ENCODE measurements at places on chromosomes 4 and X.

DNA sequence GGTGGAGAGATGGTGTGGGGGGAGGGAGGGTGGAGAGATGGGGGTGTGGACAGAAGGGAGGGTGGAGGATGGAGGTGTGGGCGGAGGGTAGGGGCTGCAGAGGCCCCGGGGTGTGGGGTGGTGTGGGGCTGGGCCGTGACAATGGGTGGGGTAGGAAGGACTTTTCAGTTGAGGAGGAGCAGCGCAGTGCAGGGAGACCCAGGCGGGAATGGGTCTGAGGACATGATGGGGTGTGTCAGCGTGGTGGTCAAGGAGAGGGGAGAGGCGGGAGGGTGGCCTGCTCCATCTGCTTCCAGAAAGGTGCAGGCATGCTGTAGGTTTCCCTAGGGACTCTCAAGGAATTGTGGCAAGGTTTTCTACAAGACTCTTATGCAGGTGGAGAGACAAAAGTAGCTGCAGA, 48.9 kb downstream of the RGS12 start:
- DNase-seq: no peak

GRCh38 chrX:138270931-138271330, 440.6 kb downstream of the FGF13 start:
- DNase-seq: no peak

DNA sequence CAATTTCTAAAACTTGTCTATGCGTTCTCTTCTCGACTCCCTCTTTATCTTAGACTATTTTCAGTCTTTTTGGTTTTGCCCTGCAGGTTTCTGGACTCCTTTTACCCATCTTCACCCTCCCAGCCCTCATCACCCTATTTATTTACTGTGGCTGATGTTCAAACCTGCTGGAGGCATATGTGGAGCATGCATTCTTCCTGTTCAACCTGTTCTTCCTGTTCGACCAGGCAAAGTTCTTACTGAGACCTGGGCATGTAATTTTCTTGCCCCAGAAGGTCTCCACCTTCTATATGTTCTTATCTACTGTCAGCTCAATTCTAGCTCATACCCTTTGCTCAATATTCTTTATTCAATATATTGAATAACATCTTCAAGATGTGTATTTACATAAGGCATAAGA, 69.4 kb upstream of the AGA start:
- DNase-seq: no peak

GRCh38 chrX:24563291-24564010, 83.7 kb downstream of the PCYT1B start:
- no peak for DNase-seq

- no peak for DNase-seq
Observed at GRCh38 chr4:137181293-137181899, 350.9 kb downstream of the PCDH18 start.

DNA sequence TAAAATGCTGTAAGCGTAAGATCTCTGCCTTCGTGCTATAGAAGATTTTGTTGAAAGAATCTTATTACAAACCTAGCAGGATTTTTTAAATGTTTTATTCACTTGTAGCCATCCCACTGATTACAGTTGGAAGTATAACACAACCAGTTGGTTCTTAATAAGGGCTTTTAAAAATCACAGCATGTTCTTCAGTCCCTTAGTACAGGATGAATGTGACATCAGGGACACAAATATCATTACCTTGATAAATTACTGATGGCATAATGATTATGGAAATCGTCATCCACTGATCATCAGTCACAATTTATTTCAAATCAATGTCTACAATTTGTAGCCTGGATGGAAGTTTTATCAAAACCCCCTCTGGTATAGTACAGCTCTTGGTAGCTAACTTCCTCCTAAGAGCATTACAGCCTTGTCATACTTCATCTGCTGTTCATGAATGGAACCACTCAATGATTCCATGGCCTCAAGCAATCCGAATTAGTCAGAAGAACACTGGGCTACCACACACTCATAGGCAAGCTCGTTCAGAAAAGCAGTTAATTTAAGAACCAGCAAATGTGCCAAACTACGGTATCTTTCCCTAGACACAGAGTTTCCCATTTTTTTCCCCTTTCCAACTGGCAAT, 389.2 kb upstream of the TENM3 start:
- DNase-seq: no peak

DNA sequence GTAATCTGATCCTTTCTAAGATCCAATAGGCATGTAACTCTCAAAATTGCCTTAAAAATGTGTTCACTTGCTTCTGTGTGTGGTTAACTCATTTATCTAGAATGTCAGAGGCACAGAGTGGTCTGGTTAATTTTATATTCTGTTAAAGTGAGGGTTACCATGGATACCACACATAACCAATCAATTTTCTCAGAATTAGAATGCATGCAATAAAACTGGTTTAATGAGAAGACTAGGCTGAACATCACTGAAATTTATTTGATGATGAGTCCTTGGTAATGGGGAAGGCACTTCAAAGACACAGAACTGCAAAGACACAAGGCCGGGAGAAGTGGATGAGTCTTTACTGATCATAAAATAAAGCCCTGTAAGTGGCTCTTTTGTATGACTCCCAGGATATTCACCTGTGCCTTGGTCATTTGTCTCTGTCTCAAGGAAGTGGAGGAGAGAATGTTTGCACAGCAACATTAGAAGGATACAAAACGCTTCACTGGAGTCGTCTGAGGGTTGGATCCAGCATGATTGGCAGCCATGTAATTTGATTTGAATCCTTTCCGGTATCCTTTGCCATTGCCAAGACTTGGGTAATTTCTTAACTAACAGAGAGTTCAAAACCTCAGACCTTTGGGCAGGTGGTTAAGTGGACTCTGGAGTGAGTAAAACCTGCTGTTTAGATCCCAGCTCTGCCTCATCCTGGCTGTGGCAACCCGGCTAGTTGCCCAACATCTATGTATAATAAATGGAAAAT, 94.0 kb upstream of the RBPJ start:
- no peak for DNase-seq

DNA sequence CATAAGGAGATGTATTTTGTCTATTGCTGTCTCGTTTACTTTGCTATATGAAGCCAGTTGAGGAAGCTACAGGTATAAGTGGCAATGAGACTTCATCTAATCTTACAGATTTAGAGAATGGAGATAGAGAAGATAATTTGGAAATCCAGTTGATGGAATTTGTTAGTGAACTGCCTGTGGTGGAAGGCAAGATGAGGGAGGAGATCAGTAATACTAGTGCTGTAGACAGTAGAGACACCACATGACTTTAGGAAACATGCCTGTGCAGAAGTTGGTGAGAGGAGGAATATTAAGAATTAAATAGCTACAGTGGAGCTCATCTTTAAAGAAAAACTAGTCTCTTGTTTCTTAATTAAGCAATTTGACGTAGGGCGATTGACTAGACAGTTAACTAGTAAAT, 51.3 kb downstream of the RBPJ start:
- no peak for DNase-seq

DNA sequence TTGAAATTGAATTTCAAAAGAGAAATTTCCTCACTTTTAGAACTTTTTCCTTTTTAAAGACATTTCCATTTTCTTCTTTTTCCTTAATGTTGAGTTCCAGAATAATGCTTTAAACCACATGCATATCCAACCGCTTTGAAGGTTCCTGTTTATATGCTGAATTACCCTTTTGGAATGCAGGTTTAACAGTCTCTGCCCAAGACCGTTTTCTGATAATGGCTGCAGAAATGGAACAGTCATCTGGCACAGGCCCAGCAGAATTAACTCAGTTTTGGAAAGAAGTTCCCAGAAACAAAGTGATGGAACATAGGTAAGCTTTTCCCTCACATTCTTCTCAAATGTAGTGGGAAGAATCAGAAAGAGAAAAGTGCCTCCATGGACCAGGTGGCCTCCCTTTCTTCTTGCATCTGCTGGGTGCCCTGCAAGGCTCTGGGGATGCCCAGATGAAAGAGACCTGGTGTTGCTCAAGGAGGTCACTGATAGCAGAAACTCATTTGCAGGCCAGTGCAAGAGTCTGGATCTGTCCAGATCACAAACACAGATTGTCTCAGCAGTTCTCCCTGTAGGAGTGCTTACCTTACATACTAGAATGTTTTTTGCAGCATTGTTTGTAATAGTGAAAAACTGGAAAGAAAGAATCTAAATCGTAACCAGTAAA, 42.9 kb downstream of the MOSPD2 start:
- DNase-seq: no peak

DNA sequence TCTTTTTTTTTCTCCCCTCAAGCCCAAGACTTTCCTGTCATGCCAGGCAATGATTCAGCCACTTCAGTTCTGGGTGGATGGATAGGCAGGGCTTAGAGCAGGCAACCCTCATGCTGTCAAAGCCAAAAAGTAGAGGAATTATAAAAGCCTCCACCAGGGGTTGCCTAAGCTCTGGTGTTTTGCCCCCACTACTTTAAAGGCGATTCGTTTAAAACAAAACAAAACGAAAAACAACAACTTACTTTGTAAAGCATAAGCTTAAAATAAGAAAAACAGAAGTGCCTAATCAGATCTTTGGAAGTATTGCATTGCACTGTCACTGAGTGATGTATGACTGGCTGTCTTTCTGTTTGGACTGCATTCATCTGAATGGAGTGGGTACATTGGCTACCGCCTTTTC, 5.3 kb upstream of the IDS start:
- no peak for DNase-seq

- DNase-seq: no peak
Observed at GRCh38 chr4:110614976-110615352, 7.9 kb downstream of the PITX2 start.

DNA sequence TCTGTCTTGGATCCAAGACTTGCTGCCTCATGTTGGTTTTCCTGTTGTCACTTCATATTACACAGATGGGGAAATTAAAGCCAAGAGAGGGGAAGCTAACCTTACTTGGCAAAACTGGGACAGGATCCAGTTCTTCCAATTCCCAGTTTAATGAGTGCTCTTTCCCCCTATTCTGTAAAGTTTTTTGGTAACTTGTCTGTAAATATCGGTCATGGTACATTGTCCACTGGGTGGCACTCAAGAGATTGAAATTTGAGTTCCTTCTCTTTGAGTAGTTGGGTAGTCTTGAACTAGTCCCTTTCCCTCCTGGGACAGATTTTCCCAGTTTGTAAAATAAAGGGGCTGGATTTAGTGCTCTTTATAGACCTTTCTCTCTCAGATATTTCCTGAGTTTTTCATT, 12.4 kb upstream of the EOLA2 start:
- peak; percentile 9 for DNase-seq

GRCh38 chrX:15310117-15310516, 5.3 kb downstream of the ASB11 start:
- DNase-seq: peak; percentile 61

- DNase-seq: no peak
Observed at GRCh38 chrX:154548028-154548316, 552 bp downstream of the IKBKG start.

- no peak for DNase-seq
Observed at GRCh38 chrX:37420756-37421155, 71.6 kb downstream of the PRRG1 start.

GRCh38 chrX:118521435-118521834, 25.8 kb downstream of the DOCK11 start:
- no peak for DNase-seq

GRCh38 chr4:26302031-26302899, 18.5 kb upstream of the RBPJ start:
- DNase-seq: no peak

DNA sequence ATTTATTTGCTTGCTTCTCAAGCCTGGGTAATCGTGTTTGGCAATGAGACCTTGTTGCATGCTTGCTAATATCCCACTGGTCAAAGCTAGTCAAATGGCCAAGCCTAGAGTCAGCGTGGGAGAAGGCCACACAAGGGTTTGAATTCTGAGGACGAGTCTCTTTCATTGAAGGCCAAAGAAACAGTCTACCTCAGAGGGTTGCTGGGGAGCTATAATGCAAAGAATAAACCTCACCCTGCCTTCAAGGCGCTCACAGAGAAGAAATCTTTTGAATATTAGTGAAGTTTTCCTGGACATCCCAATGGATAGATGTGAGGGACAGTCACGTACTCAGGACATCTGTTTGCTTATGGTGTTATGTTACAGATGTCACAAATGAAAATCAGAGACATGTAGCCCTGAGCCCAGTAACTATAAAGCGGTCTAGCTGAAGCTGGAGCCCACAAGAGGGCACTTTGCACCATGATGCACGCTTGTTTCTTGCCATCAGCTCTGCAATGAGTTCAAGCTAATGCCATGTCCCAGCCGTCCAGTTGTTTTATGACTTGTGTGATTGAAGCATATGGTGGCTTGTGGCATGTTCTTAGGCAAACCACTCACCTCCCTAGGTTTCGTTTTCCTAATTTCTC, 1.1 kb upstream of the TLR3 start:
- DNase-seq: peak; percentile 57

GRCh38 chr4:78567500-78568060, 16.0 kb downstream of the ANXA3 start:
- no peak for DNase-seq

GRCh38 chr4:180665481-180665880, 1577.7 kb upstream of the TENM3 start:
- DNase-seq: no peak

DNA sequence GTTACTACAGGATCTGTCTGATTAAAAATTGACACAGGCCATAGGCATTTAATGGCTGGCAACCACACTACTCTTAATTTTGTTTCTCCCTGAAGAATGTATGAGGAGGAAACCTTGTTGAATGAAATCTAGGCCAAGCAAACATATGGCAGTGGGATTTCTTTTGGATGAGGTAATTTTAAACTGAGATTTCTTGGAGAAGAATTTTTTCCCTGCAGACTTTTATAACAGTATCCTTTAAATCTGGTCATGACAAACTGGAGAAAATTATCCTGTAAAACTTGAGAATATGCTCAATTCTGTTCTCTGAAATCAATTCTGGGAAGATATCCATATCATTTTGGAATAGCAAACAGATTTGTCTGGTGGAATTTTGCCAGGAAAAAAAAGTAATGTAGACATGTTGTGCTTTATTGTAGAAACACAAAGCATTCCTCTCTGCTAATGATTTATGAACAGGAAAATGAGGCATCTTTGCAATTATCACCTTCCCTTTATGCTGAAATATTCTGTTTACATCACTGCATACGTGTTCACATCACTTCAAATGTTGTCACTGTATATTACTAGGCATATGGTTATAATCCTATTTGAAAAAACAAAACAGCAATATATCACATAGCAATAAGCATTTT, 108.3 kb upstream of the ARSJ start:
- no peak for DNase-seq

GRCh38 chrX:151398346-151398745, 1.3 kb downstream of the VMA21 start:
- DNase-seq: no peak

GRCh38 chr4:146639506-146639932, 826 bp downstream of the POU4F2 start:
- DNase-seq: no peak

DNA sequence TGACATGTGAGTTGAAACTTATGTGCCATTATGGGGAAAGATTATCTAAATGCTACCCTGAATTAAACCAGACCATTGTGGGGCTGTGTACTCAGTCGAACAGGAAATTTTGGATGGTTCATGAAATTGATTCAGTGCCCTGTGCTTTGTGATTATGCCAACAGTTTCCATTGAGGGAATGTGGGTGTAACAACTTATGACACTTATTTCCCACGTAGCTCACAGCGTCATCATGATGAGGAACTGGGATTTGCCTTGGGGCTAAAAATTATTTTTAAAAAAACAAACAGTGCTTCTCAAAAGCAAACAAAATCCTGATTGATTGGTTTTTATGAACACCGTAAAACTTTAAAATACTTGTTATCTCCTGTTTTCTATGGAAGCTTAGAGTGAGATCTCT, 8.3 kb upstream of the CLTRN start:
- DNase-seq: no peak
